ENCODE measurements at places on chromosomes 16 and 17.

DNA sequence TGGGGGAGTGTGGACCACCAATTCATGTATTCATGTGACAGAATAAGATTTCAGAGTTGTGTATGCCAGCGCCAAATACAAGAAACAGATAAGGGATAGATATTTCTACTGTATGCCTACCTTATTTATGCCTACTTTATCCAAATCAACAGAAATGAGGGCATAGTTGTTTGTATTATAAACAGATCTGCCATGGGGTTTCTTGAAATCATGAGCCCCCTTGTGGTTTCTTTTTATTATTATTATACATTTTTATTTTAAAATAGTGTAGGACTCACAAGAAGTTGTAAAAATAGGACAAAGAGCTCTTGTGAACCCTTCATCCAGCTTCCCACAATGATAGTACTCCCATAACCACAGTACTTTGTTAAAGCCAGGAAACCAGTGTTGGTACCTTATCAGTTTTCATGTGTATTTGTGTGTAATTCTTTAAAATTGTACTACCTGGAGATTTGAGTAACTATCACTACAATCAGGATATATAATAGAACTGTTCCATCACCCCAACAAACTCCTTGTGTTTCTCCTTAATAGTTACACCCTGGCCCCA, 229.4 kb downstream of the CCDC182 start:
- no peak for DNase-seq

GRCh38 chr17:3004925-3005324, 58.5 kb downstream of the OR1D5 start:
- no peak for DNase-seq

- peak; percentile 77 for DNase-seq
Measured at GRCh38 chr16:15642557-15643047, 352 bp downstream of the MARF1 start.

GRCh38 chr17:28346199-28346580, 10.6 kb downstream of the TNFAIP1 start:
- DNase-seq = no peak

DNA sequence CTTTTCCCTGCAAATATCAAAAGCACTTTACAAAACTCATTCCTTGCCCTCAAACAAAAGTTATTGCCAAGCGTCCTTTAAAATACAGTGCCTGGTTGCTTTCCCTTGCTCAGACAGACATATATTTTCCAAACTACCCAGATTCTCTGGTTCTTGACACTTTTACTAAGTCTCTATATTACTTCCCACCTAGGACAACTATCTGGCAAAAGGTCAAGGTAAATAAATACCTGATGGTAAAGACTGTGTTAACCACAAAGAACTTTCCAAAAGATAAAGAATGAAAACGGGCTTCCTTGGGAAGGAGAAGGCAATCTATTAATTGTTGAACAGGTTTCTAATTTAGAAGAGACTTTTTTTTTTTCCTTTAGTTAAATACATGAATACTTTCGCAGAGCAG, 1.9 kb downstream of the HS3ST3A1 start:
- no peak for DNase-seq

DNA sequence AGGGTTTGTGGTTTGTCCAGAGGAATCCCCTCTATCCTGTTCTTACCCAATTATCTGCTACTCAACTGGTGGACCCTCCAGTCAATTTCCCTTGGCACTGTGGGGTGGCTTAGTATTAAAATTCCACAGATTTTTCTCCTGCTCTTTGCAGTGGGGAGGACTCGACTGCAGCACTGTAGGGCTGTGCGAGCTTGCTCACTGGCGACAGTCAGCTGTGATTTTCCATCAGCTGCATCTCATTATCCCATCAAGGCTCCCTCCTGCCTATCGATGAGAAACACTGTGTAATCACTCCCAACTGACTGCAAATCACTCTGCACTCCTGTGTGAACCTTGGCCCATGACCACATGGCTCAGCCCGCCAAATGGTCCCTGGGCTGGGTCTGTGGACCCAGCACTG, 90.5 kb upstream of the MAF start:
- no peak for DNase-seq

- DNase-seq = peak; percentile 61
Measured at GRCh38 chr17:69466451-69466850, 52.0 kb downstream of the MAP2K6 start.

- peak; percentile 44 for DNase-seq
Measured at GRCh38 chr17:37405955-37406634, 541 bp downstream of the ACACA start.

GRCh38 chr17:4947010-4947410, 1.3 kb downstream of the PFN1 start:
- no peak for DNase-seq

DNA sequence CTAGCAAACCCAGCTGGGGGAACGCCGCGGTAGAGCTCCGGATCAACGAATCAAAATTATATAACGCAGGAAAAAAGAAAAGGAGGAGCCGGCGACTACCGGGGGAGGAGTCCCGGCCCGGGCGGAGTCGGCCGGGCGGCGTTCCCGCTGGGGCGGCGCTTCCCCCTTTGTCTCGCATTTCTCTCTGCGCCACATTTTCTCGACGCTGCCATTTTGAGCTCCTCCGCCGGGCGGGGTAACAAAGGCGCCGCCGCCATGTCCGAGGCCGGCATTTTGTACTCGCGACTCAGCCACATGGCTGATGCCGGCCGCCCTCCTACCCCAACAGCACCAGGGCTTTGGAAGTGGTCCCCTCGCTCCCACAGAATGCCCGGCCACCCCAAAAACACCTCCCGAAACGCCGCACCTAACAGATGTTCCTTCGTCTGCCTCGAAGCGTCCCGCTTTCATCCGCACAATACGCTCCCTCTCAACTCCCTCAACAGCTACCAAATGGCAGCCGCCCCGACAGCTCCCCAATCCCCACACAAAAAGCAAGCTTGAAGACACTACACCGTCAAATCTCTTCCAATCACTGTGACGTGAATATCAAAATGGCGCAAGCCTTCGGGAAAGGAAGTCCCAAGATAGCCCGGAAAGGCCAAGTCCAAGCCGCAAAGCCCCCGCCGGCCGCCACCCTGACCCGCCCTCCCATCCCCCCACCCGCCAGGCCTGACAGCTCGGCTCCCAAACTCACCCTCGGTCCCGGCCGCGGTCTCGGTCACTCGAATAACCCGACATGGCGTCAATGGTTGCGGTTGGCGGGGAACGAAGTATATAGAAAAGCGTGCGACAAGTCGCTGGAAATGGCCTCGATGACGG, 519 bp downstream of the DDX5 start:
- DNase-seq = peak; percentile 59

GRCh38 chr17:81371910-81372760, 23.1 kb upstream of the BAHCC1 start:
- DNase-seq = no peak

DNA sequence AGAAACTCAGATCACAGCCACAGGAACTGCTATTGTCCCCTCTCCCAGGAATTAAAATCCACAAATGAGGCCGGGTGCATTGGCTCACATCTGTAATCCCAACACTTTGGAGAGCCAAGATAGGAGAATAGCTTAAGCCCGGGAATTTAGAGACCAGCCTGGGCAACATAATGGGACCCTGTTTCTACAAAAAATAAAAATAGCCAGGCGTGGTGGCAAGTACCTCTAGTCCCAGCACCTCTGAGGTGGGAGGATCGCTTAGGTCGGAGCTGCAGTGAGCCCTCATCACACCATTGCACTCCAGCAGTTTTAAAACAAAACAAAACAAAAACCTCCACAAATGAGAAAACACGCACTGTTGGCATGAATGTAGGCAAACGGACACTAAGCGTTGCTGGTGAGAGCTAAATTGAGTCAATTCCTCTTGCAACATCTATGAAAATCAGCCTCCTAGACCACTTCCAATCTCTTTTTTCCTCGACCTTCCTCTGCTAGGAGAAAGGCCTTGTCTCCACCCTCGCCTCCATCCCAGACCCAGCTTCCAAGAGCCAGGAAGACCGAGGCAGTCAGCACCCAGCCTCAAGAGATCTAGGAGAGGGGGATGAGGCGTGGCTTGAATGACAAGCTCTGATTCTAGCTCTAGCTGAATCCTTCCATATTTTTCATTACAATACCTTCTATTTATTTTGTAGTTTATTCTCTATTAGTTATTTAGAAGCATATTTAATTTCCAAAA, 14.8 kb downstream of the TLE7 start:
- DNase-seq = no peak

GRCh38 chr17:31211352-31212012, 85.6 kb downstream of the OMG start:
- peak; percentile 68 for DNase-seq

DNA sequence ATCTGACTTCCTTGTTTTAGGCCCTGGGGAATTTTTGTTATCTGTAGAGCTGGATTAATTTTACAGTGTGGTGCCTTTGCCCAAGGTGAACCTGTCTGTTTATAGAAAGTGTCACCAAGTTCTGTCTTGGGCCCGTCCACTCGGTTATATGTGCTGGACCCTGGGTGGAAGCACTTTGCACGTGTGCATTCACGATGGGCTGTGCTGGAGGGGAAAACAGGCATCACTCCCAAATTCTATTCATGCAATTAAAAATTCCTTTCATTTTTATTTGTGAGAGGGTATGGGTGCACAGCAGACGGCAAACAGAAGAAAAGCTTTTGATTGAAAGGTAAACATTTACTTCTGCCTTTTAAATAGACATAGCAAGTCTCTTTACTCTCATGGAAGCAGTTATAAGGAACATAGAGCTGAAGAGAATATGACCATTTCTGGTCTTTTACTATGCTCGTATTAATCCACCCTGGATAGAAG, 101.2 kb downstream of the WWOX start:
- DNase-seq = no peak

DNA sequence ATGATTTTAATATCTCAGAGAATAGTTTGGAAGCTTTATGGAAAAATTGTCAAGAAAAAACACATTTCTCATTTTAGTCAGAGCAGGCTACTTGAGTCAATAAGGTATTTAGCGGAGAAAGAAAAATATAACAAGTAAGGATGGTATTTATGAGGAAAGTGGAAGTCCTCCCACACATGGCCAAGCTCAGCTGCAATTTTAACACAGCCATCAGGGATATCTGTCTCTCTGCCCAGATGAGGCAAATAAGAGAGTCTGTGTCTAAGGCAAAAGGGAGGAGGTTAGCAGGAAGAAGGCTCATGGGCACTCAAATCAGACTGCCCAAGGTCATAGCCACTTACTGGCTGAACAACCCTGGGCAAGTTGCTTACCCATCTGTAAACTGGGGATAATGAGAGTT, 5.2 kb upstream of the CMTM2 start:
- no peak for DNase-seq

DNA sequence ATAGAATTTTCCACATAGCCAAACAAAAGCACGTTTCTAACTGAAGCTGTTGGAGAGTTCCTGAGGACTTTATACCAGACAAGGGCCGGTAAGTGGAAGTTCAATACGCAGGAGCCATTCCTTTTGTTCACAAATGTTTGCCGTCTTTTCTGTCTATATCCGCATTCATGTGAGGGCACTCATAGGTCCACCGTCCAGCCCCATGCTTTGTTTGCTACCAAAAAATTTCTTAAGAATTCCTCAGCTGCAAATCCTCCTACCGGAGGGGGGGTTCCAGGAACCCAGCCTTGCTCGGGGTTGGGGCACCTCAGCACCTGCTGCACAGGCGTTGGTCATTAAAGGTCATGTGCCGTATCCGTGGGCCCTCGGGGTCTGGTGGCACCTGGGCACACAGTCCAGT, 276.8 kb downstream of the SEC14L1 start:
- no peak for DNase-seq

DNA sequence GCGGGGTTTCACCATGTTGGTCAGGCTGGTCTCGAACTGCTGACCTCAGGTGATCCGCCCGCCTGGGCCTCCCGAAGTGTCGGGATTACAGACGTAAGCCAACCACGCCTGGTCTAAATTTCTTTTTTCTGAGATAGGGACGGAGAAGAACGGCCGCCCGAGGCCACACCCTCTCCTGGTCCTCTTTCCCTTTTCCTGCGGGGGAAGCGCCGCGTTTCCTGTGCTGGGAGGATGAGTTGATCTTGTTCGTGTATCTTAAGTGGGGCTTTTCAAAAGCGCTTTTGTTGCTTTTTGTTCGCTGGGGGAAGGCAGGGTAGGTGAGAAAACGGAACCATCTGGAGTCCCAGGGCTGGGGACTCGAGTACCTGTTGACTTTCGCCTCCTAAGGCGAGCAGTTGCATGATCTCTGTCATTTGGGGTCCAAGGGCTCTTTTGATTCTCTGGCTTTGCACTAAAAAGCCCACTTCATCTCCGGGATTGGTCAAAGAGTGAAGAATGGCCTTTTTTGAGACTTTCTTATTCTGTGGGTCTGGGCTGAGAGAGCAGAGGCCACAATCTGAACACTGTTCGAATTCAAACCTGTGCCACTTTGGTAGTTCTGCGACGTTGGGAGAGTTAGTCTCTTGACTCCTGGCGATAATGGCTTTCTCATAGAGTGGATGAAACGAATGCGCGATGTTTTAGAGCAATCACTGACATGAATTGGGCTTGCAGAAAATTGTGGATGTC, 1.3 kb downstream of the FUS start:
- peak; percentile 35 for DNase-seq

- DNase-seq = no peak
Measured at GRCh38 chr16:12572316-12572985, 231.2 kb downstream of the CPPED1 start.

- no peak for DNase-seq
Measured at GRCh38 chr16:87979352-87979751, 28.1 kb downstream of the BANP start.

- DNase-seq = no peak
Measured at GRCh38 chr16:55251151-55251550, 72.9 kb upstream of the IRX6 start.

DNA sequence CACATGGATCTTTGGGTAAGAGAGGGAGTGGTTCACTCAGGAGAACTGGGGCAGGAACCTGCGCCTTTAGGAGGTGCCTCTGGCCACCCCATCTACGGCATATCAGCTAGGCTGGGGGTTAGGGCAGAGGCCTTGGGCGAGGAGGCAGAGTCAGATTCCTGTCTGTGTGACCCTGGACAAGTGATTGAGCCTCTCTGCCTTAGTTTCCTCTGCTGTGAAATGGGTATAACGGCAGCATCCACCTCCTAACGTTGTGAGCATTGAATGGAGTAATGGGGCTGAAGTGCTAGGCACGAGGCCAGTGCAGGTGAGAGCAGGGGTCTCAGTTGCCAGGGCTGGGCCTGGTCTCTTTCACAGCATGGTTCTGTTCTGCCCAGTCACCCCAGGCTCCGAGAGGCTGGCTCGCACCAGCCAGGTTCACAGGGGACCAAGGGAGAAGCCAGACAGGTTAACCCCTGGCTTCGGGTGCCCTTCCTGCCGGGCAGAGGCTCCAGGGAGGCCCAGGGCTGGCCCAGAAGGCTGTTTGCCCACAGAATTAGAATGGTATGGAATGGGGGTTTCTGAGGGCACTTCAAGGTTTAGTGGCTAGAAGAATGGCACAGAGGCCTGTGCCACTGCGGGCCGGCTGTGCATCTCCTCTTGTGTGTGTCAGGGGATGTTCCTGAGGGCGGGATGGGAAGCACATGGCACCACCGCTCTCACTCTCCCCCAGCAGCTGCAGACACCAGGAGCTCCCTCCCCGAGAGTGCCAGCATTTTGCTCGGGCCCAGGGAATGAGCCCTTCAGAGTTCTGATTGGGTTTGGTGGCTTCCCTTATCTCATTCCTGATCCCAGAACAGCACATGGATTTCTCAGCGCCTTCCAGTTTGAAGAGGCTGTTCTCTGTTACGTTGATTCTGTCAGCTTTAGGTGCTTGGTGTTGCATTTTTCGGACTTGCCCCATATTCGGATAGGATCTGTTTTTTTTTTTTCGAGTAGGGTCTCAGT, 23.8 kb downstream of the UNC13D start:
- no peak for DNase-seq
